Renal cortex interstitium (tissue), 15 donors: ENCODE measurements at places on chromosomes 11 and 22. TPM values are rescaled to one million over a fixed set of nuclear protein-coding genes. Genes with fewer than 3 reads are reported as not detected.

The OR51I1 gene
- polyA plus RNA-seq: not detected

The SDHD gene
- 182 TPM for polyA plus RNA-seq

The CSF2RB gene
- 3.2 TPM for polyA plus RNA-seq

GRCh38 chr11:7654195-7654705 lies 19.1 kb downstream of the CYB5R2 start:
- no peak for DNase-seq

DNA sequence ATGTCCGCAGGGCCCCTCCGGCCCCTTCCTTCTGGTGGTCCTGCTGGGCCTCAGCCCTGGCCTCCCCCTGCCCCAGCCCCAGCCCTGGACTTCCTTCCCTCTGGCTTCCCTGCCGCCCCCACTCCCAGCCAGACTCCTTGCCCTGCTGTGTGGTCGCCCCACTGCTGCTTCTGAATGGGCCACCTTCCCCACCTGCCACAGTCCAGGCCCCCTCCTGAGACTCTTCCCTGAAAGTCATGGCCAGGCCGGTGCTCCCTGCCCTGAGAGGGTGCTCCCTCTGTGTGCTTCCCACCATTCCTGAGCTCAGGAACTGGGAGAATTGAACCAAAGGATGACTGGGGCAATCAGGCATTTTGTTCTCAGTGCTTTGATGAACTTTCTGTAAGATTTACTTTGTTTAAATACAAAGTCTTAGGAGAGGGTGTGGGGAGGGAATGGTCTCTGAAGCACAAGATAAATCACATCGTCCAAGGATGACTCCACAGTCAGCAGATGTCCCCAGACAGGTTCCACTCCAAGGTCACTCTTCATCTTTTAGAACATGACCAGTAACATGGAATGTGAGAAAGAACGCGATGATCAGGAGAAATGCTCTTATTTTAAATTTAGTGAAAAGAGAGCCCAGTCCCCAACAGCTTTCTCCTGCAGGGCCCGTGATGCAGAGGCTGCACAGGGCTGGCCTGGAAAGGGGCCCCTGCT lies 774 bp downstream of the APOBEC3D start:
- DNase-seq: no peak

- DNase-seq: no peak
Measured at GRCh38 chr22:36668854-36669253, 34.7 kb downstream of the CACNG2 start.
